ENCODE measurements at places on chromosomes 11 and 22.
A peak's percentile ranks its signal among the peaks of the same experiment; 100 is the strongest.

DNA sequence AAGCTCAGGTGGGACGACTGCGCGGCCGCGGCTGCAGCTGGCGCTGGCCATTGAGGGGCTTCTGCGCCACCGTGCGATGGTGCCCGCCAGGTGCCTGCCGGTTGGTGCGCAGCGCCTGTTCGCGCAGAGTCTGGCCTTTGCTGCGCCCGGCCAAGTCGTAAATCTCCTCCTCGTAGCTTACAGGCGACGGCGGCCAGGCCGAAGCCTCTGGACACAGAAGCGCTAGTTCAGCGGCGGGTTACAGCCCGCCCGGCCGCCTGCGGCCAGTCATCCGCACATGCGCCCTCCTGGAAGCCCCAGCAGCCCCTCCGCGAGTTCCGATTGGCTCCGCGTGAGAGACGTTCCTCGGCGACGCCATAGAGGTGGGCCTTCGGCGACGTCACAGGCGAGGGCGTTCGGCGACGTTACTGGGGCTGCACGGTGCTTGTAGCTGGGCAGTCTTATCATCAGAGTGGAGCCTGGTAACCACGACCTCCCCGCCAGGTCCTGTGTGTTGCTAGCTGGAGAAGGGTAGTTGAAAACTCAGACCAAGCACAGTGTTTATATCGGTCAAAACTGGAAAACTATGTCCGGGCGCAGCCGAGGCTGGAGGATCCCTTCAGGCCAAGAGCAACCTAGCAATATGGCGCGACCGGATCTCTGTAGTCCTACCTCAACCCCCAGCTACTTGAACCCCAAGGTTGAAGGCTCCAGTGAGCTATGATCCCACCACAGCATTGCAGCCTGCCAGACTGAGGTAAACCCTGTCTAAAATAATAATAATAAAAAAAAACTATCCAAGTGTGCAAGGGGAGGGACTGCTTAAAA, 265.7 kb downstream of the OR4C45 start:
- no peak for DNase-seq

DNA sequence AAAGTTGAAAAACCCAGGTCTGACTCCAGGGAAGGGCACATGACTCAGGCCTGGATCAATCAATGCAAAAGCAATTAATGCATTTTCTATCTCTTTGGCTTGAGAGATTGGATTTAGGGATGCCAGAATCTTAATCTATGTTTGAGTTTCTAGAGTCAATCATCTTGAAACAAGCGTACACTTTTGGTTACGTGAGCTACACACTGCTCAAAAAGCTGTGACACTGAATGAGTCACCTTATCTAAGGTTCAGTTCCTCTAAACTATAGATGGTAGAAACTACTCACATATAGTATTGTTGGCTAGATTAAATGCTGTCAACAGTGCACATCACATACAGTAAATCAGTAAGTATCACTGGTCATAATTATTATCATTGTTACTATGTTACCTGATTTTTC, 24.2 kb downstream of the MRE11 start:
- no peak for DNase-seq

- DNase-seq: no peak
Measured at GRCh38 chr22:38383417-38383816, 66.2 kb upstream of the CSNK1E start.

DNA sequence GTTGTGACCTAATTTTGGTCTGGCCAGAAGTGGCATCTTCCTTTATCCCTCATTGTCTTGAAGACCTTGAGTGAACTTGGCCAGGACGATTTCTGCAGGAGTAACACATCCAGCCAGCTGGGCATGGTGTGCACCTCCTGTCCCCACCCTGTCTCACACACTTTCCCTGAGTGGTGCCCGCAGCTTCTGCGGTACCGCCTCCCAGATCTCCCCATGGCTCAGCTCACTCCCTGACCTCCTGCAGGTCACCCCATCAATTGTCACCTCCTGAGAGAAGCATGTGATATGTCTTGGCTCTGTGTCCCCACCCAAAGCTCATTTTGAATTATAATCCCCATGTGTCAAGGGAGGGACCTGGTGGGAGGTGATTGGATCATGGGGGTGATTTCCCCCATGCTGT, 50.2 kb upstream of the TP53I11 start:
- no peak for DNase-seq

- no peak for DNase-seq
Measured at GRCh38 chr22:24025475-24025874, 14.4 kb downstream of the CABIN1 start.

GRCh38 chr22:44965171-44965570, 44.6 kb downstream of the PHF21B start:
- no peak for DNase-seq

DNA sequence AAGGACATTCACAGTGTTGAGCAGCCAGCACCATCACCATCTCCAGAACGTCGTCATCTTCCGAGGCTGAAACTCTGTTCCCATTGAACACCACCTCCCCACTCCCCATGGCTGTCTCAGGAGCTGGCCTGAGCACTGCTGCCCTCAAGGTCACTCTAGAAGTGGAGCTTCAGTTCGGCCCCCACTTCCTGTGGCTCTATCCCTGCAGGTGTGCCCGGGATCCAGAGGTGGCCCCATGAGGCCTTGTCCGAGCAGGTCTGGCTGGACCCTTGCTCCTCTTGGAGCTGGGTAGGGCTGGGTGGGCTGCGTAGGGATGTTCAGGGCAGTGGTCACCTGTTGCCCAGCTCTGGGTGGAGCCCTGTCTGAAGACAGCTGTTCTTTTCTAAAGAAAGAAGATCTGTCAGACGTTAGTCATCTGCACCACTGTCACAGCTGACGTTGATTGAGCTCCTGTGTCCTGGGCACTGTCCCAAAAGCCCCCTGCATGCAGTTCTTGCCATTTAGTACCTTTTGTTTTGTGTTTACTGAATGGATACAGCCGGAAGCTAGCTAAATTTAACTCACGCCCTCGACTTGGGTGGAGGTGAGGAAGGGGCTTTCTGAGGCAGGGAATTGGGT, 75.5 kb upstream of the CLDN5 start:
- DNase-seq: no peak

GRCh38 chr11:20854215-20854955, 185.0 kb downstream of the NELL1 start:
- no peak for DNase-seq

- no peak for DNase-seq
Measured at GRCh38 chr11:17771841-17772401, 37.3 kb downstream of the KCNC1 start.

- peak; percentile 74 for DNase-seq
Measured at GRCh38 chr22:40247976-40248375, 70.3 kb downstream of the TNRC6B start.

GRCh38 chr11:24588081-24588480, 91.2 kb downstream of the LUZP2 start:
- no peak for DNase-seq

GRCh38 chr11:36162883-36163434, 126.3 kb downstream of the COMMD9 start:
- DNase-seq: no peak

- no peak for DNase-seq
Measured at GRCh38 chr22:40953471-40953870, 2.3 kb downstream of the RBX1 start.

DNA sequence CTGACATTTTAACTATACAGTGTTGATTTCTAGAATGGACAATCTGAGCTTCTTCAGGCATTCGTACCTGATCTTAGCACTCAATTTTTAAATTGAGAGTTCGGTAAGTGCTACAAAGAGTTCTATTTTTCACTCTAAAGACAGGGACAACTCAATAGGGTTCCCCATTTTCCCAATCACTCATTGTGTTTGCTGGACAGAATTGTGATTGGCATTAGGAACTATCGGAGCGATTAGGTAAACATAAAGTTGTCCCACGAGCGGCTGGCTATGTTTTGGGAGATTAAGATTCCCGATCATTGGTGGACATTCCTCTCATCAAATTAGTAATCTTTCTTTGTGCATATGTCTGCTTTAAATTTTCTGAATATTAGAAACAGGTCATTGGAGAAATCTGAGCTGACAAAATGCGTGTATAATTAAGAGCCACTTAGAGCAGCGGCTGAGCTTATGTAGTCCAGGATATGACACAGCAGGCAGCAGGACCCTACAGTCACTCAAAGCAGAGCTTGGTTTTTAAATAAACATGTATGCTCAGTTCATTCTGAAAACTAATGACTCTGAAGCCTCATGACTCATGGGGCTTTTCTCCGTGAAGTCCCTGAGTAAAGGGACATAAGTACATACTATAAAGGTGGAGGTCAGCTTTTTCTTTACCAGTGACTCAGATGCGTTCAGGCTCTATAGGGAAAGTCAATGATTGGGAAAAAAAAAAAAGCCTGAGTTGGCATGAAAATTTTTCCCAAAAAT, 109.4 kb downstream of the GRIA4 start:
- DNase-seq: no peak

DNA sequence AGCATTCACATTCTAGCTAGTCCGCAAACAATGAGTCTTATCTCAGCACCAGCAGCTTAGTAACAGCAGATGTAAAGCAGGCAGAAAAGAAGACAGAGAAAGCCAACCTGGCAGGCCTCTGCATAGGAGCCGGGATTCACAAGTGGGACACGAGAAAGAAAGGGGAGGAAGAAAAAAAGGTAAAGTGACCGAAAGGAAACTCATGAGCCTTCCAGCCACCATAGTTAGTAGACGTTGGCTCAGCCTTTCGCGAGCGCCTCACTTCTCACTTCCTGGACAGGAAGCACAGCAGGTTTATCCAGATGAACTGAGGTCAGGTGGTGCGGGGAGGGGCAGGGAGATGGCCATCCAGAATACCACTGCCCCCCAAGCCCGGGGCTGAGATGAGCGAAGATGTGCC, 19.7 kb upstream of the KAT5 start:
- no peak for DNase-seq

- DNase-seq: no peak
Measured at GRCh38 chr11:85967457-85967856, 101.4 kb downstream of the PICALM start.

GRCh38 chr22:17229991-17230630, 10.9 kb upstream of the ADA2 start:
- no peak for DNase-seq

GRCh38 chr11:127733552-127733951, 733.0 kb upstream of the KIRREL3 start:
- no peak for DNase-seq

DNA sequence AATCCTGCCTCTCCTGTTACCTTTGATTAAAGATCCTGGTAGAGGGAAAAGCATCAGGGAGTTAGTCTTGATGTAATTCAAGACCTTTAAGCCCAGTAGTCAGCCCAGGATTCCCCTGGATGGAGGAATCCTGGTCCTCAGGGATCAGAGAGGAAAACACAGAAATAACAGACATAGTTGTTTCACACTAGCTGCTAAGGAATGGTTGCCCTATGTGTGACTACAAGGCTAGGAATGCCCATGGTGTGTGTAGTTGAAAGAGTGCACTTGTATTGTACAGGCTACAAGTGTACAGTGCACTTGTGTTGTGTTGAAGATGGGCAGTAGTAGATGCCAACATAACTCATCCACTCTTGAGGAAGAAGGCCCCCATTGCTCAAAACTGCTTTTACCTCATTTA, 226.8 kb downstream of the AASDHPPT start:
- no peak for DNase-seq

GRCh38 chr22:20203142-20203551, 52.3 kb upstream of the CCDC188 start:
- DNase-seq: no peak

GRCh38 chr22:19889951-19890350, 35.3 kb upstream of the GNB1L start:
- DNase-seq: no peak

GRCh38 chr11:45577752-45578151, 87.7 kb downstream of the CHST1 start:
- no peak for DNase-seq

DNA sequence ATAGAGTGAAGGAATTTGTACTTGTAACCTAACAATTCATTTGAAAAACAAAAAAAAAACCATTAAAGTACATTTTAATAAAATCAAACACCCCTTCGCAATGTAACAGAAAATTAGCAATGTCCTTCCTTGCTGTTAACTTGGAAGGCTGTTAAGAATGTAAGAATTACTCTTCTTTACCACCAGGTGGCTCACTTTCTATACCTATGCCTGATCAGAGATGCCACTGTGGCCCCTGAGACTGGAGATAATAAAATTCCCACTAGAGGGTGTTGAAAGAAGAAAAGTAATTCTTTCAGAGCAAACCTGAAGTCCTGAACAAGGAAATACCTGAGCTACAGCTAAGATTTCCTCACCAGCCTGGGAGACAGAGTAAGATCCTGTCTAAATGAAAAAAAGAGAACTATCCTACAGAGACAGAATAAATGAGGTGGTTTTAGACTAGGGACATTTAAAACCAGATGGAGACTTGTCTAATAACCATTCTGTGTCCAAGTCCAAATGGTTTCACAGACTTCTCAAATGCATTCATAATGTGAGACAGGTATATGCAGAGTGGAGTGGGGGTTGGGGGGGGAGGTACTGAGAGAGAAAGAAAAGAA, 1089.3 kb downstream of the FAM181B start:
- peak; percentile 43 for DNase-seq

- DNase-seq: no peak
Measured at GRCh38 chr11:121767433-121767832, 314.7 kb upstream of the SORL1-AS1 start.

GRCh38 chr11:112715056-112715455, 246.2 kb upstream of the NCAM1 start:
- no peak for DNase-seq

- no peak for DNase-seq
Measured at GRCh38 chr22:35043252-35043933, 22.6 kb upstream of the ISX start.

GRCh38 chr11:57779276-57779675, 17.7 kb downstream of the CTNND1 start:
- DNase-seq: no peak

DNA sequence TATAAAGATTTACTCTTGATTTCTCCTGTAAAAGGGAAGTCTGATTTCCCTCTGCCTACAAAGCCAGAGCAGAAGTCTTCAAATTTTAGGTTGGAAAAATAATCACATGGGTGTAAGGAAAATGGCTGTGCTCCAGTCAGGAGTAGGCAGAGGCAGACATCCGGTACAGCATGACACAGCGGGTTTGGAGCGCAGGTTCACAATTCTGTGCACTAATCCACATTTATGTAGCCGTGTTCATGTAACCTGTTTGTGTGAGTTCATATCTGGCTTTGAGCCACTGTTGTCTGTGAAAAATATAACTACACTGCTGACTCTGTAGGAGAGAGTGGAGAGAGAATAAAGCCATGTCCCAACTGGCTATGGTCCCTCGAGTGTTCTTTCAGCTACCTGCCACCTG, 248.0 kb downstream of the CASP12 start:
- DNase-seq: no peak

Data from CD4-positive, alpha-beta T cell treated with Interleukin-21 for 1 hour (primary cell).